Effector CD8-positive, alpha-beta T cell (primary cell): ENCODE measurements at places on chromosomes 7 and 10.

GRCh38 chr10:54081950-54082349 lies 719.1 kb downstream of the PCDH15 start:
- no peak for DNase-seq

GRCh38 chr10:132178672-132179545 lies 7.8 kb upstream of the DPYSL4 start:
- DNase-seq: no peak

- no peak for DNase-seq
These were observed 171.9 kb downstream of the ARID5B start for GRCh38 chr10:62073429-62073828.

DNA sequence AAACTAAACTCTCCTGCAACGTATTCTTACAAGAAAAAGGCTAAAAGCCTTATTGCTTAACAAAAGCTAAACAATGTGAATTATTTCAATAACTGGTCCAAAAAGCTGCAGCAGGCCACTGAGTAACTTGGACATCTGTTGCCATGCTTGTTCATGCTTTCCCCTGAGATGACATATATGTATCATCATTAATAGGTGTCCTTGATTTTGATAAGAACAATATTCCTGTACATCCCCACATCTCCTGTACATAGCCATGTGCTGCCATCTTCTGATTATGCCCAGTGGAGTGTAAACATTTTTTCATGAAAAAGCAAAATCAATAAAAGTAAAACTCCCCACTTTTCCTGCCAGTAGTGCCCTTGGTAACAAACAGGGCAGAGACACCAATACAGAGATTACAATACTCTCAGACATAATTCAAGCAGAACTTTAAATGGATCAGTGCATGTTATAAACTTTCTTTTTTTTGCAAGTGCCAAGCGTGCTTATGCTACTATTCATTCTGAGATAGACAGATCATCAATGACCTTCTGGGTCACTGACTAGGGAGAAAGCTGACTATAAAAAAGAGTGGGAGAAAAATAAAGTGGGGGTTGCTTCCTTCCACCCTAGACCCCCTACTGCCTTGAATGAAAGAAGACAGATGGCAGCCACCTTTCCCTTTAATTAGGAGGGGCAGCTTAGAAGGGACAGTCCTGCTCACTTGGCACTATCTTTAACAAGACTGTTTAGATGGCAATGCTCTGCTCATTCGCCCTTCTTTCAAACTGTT lies 205.5 kb upstream of the KLF14 start:
- DNase-seq: no peak

GRCh38 chr10:125868372-125868975 lies 12.6 kb downstream of the DHX32 start:
- no peak for DNase-seq
